PC-3 (cell line): ENCODE measurements at places on chromosomes 3 and 15. TPM values are rescaled to one million over a fixed set of nuclear protein-coding genes. Genes with fewer than 3 reads are reported as not detected.
A peak's percentile ranks its signal among the peaks of the same experiment; 100 is the strongest.

Gene TLR9
- not detected in 2 replicates for total RNA-seq

Gene IL17RD
- total RNA-seq, result 3.1 and 3.7 TPM in 2 replicates

Gene MYZAP
- 3.5 and 6.0 TPM in 2 replicates for total RNA-seq

Gene NR1D2
- 24.7 and 24.8 TPM in 2 replicates for total RNA-seq

Gene TMC3
- total RNA-seq, result not detected in 2 replicates

Gene HCLS1
- total RNA-seq, result 3.7 and 5.8 TPM in 2 replicates

DNA sequence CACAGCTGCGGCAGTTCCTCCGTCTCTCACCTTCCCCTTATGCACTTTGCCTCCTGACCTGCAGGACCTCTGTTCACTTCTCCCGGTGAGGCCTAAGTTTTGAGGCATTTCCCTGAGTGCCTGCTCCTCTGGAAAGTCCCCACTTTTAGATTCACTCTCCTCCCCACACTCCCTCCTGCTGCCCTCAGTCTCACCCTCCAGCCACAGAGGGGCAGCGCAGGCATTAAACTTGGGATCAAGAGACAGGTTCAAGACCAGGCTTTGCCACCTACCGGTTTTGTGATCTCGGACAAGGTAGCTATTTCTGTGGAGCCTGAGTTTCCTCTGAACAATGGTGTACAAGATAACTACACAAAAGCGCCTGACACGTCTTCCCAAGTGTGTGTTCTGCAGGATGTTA, 19.4 kb downstream of the SLC6A11 start:
- no peak for DNase-seq
- H3K4me3 ChIP-seq, result no peak overlapping the region
- no peaks in the 10 kb centered on the region for H3K27me3 ChIP-seq
- H3K27ac ChIP-seq, result no peak overlapping the region
- 0 out of 2 replicates have a peak, but pooled peaks cover 6% of the 10 kb centered on the region for H3K36me3 ChIP-seq
- no peaks in the 10 kb centered on the region for H3K4me1 ChIP-seq

GRCh38 chr3:18660059-18660458, 234.9 kb upstream of the SATB1 start:
- no peaks in the 10 kb centered on the region for H3K36me3 ChIP-seq
- H3K27me3 ChIP-seq, result no peaks in the 10 kb centered on the region
- peak overlapping the region; percentile 70 for H3K27ac ChIP-seq
- H3K4me1 ChIP-seq, result peaks cover 31% of the 10 kb centered on the region
- peak; percentile 69 for DNase-seq

- peaks cover 38% of the 10 kb centered on the region for H3K4me1 ChIP-seq
- H3K27ac ChIP-seq, result no peak overlapping the region
- peaks cover 35% of the 10 kb centered on the region for H3K36me3 ChIP-seq
Observed at GRCh38 chr3:5198986-5199731, 11.7 kb downstream of the EDEM1 start.

DNA sequence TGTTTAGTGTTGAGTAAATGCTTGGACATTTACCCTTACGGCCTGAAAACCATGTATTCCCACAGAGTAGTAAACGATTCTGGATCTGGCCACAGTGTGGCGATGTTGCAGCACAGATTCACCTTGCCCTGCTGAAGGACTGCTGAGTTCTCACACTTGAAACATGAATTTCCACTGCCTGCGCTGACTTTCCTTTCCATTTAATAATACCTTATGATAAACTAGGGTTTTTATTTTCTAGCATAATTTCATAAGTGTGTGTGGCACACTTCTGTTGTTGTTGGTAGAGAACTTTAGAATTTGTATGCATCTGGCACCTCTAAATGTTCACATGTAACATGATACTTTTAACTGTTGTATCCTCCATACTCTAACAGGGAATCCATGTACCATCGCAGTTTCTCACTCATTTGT, 53.9 kb downstream of the C3orf38 start:
- no peaks in the 10 kb centered on the region for H3K4me1 ChIP-seq
- peaks cover 33% of the 10 kb centered on the region for H3K27me3 ChIP-seq
- no peak overlapping the region for H3K27ac ChIP-seq
- DNase-seq, result peak; percentile 90

DNA sequence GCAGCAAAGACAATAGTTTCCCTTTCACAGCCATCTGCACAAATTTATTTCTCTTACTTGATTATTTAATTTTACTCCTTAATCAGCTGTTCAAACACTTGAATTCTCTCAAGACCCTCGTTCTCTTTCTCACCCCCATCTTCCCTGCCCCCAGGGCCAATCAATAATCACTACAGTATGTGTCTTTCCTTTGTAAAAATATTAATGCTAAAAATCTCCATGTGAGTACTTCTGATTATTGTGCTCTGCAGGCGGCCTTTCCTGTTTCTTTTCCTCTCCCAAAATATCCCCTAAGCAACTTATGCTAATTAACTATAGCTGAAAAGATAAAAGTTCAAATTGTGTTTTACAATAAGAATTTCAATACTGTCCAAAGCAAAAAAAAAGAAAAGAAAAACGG, 617.0 kb upstream of the CBLB start:
- H3K4me1 ChIP-seq, result no peaks in the 10 kb centered on the region
- H3K4me3 ChIP-seq, result no peak overlapping the region
- no peak for DNase-seq
- no peak overlapping the region for H3K27ac ChIP-seq
- no peaks in the 10 kb centered on the region for H3K36me3 ChIP-seq

DNA sequence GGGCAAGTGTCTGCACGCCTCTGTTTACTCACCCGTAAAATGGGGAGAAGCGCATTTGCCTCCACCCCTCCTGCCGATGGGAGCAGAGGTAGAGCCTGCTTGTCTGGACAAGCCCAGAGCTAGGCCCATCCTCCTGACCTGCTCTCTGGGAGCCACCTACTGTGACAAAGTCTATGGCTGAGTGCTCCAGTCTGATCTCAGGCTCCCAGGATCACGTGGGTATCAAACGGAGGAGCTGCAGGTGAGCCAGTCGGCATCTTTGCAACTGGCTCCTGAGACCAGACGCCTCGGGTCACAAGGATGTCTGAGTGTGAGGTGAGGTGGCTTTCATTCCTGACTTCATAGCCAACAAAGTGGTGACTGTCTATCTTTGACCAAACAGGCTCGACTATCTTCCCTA, 2.1 kb upstream of the ALDH1A3 start:
- H3K36me3 ChIP-seq, result peaks cover 25% of the 10 kb centered on the region
- peak; percentile 56 for DNase-seq
- H3K4me1 ChIP-seq, result peaks cover 22% of the 10 kb centered on the region
- peak overlapping the region; percentile 83; the same call in 1 of the 2 replicates for H3K27ac ChIP-seq
- H3K4me3 ChIP-seq, result peak overlapping the region; percentile 77; the same call in 1 of the 2 replicates

GRCh38 chr3:140365872-140366697, 311.8 kb upstream of the TRIM42 start:
- H3K4me1 ChIP-seq, result no peaks in the 10 kb centered on the region
- H3K4me3 ChIP-seq, result no peak overlapping the region
- no peaks in the 10 kb centered on the region for H3K27me3 ChIP-seq
- DNase-seq, result no peak

- H3K36me3 ChIP-seq, result 0 out of 2 replicates have a peak, but pooled peaks cover 5% of the 10 kb centered on the region
- H3K4me1 ChIP-seq, result peaks cover 52% of the 10 kb centered on the region
- H3K4me3 ChIP-seq, result peak overlapping the region; percentile 74
- DNase-seq, result peak; percentile 10
- no peak overlapping the region for H3K27ac ChIP-seq
Observed at GRCh38 chr3:52534281-52535183, 875 bp upstream of the NT5DC2 start.

- DNase-seq, result no peak
- H3K4me3 ChIP-seq, result peak overlapping the region; percentile 22; the same call in 1 of the 2 replicates
- no peak overlapping the region for H3K27ac ChIP-seq
- no peaks in the 10 kb centered on the region for H3K36me3 ChIP-seq
- no peaks in the 10 kb centered on the region for H3K27me3 ChIP-seq
- H3K4me1 ChIP-seq, result peaks cover 23% of the 10 kb centered on the region
Observed at GRCh38 chr3:175308097-175308496, 449.0 kb downstream of the NAALADL2 start.

DNA sequence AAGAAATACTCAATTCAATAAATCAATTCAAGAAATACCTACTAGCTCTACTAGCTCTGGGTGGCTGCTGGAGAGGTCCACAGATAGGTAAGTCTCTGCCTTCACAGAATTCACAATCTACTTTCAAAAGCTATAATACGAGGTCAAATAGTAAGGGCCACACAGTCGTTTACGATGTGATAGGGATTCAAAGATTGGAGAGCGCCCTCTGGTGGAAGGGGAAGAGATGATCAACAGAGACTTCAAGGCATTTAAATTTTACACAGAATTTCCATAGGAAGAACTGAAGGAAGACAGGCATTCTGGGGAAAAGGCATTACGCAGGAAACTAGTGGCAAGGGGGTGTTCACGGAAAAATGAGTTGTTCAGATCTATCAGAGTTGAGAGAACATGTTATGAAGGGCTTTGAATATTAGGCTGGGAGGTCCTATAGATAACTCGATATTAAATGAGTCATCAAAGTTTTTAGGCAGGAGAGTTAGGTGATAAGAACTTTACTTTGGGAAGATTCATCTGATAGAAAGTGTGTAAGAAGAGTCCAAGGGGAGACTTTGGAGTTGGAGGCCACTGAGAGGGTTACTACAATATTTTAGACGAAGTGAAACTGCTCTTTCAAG, 128.8 kb downstream of the FRMD5 start:
- no peak overlapping the region for H3K27ac ChIP-seq
- H3K36me3 ChIP-seq, result no peaks in the 10 kb centered on the region
- H3K4me1 ChIP-seq, result peaks cover 14% of the 10 kb centered on the region; the same call in 1 of the 2 replicates
- peak overlapping the region; percentile 7; the same call in 1 of the 2 replicates for H3K4me3 ChIP-seq
- peak; percentile 86 for DNase-seq
- no peaks in the 10 kb centered on the region for H3K27me3 ChIP-seq

DNA sequence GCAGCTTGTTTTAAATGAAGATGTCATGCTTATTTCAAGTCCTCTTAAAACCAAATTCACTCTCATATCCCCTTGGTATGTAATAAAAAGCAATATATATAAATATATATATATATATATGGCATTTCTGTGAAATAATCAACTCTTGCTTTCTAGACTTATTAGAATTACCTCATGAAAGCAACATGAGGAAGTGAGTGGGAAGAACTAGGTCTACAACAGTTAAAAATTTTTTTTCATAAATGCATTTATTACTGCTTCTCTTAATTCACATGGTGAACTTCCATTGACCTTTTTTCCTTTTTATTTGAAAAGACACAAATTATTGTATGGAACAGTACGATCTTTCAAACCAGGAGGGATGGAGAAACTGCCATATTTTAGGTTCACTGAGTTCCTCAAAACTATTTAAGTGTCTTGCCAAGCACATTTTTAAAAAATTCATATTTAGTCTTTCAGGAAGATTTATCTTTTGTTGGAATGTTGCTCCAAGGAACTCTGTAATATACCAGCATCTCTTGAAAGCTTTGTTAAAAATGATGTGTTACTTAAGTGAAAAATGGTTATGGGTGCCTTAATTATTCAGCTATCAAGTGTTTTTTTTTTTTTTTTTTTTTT, 185.2 kb downstream of the GHSR start:
- no peak overlapping the region for H3K4me3 ChIP-seq
- H3K4me1 ChIP-seq, result no peaks in the 10 kb centered on the region
- DNase-seq, result no peak
- H3K27me3 ChIP-seq, result no peaks in the 10 kb centered on the region
- H3K27ac ChIP-seq, result no peak overlapping the region

GRCh38 chr3:64344721-64345207, 119.5 kb upstream of the PRICKLE2 start:
- H3K4me1 ChIP-seq, result peaks cover 32% of the 10 kb centered on the region
- DNase-seq, result peak; percentile 59
- no peak overlapping the region for H3K4me3 ChIP-seq
- no peaks in the 10 kb centered on the region for H3K36me3 ChIP-seq
- H3K27ac ChIP-seq, result peak overlapping the region; percentile 53

- H3K27me3 ChIP-seq, result no peaks in the 10 kb centered on the region
- H3K4me3 ChIP-seq, result no peak overlapping the region
- no peaks in the 10 kb centered on the region for H3K36me3 ChIP-seq
- peaks cover 7% of the 10 kb centered on the region; the same call in 1 of the 2 replicates for H3K4me1 ChIP-seq
- no peak overlapping the region for H3K27ac ChIP-seq
Observed at GRCh38 chr15:100026041-100026440, 292.8 kb upstream of the LYSMD4 start.

- H3K4me1 ChIP-seq, result peaks cover 41% of the 10 kb centered on the region
- peak; percentile 85 for DNase-seq
- no peaks in the 10 kb centered on the region for H3K27me3 ChIP-seq
Observed at GRCh38 chr3:11140030-11140712, 14.1 kb upstream of the HRH1 start.

DNA sequence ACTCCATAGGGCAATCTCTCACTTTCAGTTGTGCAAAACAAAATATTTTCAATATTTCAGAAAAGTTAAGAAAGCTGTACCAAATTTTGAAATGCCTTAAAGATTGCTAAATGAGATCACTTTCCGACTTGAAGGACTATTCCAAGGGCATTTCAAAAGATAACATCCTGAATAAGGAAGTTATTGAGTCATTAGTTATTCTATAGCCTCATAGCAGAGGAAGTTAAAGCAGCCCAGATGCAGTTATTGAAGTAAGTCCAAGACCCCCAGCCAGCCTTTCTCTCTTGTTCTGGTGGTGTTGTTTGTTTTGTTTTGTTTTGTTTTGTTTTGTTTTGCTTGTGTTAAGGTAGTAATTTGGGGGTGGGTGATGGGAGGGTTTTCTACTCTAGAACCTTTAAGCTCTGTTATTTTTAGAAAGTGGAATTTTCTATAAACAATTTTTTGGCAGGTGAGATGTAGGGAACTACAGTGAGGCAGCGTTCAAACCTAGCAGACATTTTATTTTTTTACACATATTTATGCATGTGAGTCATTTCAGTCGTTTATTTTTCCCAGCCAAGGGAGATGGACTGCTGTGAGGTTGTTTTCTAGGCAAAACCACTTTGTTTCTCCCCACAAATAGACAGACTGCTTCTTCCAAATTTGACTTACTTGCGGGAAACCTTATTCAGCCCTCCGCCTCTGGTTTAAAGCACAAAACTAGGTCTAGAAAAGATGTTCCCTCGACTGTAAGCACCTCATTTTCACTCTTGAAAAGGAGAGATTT, 216.3 kb upstream of the ARPP21 start:
- no peak overlapping the region for H3K4me3 ChIP-seq
- no peaks in the 10 kb centered on the region for H3K4me1 ChIP-seq
- no peaks in the 10 kb centered on the region for H3K27me3 ChIP-seq
- no peak overlapping the region for H3K27ac ChIP-seq
- no peaks in the 10 kb centered on the region for H3K36me3 ChIP-seq

GRCh38 chr3:62415312-62415801, 42.0 kb upstream of the FEZF2 start:
- H3K4me3 ChIP-seq, result no peak overlapping the region
- no peak overlapping the region for H3K27ac ChIP-seq
- no peak for DNase-seq
- peaks cover 20% of the 10 kb centered on the region for H3K27me3 ChIP-seq
- H3K4me1 ChIP-seq, result no peaks in the 10 kb centered on the region
